ENCODE measurements at places on chromosomes 13 and 19.

DNA sequence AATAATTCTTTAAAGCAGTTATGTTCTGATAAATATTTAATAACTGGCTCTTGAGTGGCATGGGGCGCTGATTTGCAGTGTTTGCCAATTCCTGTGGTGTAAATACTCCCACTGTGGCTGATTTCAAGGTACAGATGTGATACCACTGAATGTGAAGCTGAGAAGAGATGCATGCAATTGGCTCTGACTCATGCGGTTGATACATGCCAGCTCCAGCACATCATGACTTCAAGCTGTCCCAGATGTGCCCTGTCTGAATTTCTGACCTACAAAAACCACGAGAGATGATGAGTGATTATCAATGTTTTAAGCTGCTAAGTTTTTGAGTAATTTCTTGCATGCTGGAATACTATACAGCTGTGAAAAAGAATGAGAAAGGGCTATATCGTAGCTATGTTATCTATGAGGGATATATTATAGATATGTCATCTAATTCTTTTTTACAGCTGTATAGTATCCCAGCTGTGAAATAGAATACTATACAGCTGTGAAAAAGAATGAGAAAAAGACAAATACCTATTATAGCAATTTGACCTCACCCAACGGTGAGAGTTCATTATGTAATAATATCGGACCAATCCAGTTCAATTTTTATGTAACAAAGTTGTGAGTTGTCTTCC lies 7.6 kb upstream of the ACSBG2 start:
- DNase-seq = no peak

DNA sequence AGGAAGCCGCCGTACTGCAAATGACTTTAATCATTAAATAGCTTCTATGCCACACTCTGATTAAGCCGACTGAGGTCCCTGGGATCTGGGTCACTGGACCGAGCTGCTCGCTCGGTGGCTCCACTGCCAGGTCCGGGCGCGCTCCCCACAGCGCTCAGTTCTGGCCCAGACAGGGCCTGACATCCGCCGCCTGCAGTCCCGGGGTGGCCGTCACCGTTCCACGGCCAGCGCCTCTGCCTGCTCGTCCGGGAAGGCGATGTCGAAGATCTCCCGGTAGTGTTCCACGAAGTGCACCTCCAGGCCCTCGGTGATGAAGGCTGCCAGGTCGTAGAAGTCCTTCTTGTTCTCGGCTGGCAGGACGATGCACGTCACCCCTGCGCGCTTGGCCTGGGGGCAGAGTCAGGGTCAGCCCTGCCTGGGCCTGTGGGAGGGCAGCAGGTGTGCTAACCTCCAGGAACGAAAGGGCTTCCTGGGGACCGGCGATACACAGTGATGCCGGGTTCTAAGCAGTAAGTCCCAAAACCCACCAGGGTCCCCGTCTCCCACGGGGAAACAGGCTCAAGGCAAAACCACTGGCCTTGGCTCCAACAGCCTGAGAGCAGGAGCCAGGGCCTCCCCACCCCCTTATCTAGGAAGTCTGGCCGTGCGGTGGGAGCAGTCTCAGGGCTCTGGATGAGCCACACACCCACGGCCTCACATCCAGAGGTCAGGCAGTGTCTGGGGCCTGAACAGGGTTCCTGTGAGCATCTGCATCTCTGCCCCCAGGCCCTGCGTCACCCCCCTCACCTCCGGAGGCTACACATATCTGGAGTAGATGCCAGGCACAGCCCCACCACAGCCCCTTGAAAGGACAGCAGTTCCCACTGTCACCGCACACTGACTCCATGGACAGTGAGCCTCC lies 2.0 kb downstream of the RPL36 start:
- DNase-seq = no peak

- no peak for DNase-seq
Observed at GRCh38 chr13:98533912-98534311, 43.0 kb downstream of the STK24 start.

DNA sequence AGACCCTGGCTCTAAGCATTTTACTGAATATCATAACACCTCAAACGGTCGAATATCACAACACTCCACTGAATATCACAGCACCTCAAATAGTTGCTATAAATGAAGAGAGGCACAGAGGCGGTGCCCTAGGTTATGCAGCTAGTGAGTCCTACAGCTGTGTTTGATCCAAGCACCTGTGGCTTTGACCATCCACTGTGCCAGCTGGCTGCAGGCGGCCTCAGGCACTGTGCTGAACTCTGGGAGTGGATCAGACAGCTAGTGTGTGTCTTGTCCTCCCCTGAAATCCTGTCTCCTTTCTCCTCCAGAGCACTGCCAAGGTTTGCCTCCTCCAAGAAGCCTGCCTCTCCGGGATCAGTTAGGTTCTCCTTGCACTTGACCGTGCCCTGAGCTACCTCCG lies 7.3 kb downstream of the NOSIP start:
- DNase-seq = no peak

DNA sequence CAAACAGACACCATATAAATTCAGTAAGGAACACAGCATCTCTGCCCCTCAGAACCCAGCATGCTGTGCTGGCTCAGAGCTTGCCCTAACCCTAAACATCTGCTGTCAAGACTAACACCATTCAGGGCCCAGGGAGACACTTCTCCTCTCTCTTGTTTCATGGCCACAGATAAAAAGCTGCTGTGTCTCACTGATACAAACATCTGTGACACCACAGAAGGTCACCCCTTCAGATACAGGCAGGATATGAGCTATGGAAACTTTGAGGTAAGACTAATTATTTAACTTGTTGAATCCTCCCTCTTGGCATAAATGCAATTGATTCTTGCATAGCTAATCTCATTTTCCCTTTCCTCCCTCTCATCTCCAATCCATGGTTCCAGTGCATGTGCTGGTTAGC lies 61.6 kb upstream of the GPR12 start:
- DNase-seq = no peak

DNA sequence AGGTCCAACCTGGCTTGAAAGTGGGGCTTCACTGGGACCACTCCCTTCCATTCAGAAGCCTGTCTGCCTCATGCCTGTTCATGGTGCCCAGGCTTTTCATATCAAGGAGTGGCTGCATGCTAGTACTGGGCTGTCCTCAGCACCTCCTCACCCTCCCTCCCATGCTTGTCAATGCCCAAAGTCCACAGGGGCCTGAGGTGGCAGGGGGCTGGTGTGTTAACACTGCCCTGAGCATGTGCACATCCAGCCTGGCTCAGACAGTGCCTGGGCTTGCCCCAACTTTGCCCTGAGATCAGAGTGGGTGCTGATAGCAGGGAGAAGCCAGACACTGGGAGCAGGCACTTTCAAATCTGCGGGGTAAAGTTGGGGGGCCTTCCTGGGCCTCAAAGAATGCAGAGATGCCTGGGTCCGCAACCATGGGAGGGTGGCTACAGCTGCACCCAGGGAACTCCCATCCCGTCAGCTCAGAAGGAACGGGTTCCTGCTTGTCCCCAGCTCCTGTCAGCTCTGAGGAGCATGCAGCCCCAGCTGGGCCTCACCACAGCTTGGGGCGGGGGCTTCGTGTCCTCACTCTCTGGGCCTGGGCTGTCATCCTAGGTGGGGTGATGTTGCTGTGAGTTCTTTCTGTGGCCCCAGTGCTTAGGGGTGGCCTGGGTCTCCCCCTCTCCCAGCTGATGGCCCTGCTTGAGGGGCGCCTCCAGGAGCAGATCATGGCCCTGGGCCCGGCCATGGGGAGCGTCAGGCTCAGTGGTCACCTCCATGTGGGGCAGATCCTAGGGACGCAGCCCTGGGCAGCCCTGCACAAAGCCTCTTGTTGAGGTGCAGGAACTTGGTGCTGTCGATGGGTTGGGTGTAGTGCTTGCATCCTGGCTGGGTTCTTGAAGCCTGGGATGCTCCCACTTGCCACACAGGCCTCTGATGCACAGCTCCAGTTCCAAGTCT lies 830.6 kb upstream of the SLITRK5 start:
- DNase-seq = no peak

DNA sequence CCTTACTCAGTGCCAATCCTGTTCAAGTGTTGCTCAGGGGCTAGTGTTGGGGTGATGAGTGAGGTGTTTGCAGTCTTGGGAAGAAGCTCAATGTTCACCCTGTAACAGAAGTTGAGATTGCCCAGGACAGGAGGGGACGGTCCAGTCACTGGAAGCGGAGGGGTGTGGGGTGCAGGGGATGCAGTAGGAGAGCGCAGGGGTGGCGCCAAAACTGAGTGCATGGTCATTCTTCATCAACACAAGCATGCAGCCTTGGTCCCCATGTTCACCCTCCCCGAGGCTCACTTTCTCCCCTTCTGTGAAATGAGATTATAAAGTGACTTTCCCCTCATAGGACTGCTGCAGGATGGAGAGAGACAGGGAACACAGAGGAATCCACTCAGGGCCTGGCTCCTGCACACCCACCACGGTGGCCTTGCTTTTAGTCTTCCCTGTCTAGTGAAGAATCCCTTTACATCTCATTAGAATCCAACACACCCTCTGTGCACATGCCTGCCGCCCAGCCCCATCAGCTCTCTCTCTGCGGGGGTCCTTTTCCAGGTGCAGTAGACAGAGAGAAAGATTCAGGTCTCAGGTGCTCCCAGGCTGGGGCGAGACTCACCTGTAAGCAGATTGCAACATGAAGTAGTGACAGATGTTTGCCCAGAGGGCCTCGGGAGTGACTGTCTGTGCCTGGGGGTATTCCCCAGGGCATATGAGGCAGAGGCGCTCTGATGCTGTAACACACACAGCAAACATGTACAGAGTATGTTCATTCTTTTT lies 93.2 kb downstream of the TSHZ3 start:
- no peak for DNase-seq

GRCh38 chr13:25906191-25906661 lies 145.6 kb downstream of the SHISA2 start:
- DNase-seq = no peak

GRCh38 chr13:25037057-25037813 lies 58.7 kb upstream of the PABPC3 start:
- peak; percentile 9 for DNase-seq

- no peak for DNase-seq
Observed at GRCh38 chr13:92573467-92574057, 653.0 kb upstream of the GPC6 start.

- no peak for DNase-seq
Observed at GRCh38 chr13:62299988-62300387, 884.3 kb upstream of the PCDH20 start.

DNA sequence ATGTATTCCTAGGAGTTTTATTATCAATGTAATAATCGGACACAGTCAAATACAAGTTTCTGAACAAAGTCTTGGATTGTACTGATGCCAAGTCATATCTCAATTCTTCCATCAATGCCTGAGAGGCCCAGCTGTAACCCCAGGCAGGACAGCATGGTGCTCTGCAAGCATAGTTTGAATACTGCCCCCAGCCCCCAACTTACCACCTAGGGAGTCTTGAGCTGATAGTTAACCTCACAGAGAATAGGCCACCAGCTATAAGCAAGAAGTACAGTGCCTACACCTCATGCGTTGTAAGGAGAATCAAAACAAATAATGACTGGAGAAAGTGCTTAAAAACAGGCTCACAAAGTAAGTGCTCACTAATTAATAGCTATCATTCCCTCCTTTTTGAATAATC lies 2.7 kb downstream of the PROSER1 start:
- DNase-seq = no peak

- DNase-seq = no peak
Observed at GRCh38 chr13:98853771-98854221, 101.3 kb upstream of the SLC15A1 start.

GRCh38 chr19:17454576-17455071 lies 6.1 kb downstream of the NXNL1 start:
- DNase-seq = no peak

DNA sequence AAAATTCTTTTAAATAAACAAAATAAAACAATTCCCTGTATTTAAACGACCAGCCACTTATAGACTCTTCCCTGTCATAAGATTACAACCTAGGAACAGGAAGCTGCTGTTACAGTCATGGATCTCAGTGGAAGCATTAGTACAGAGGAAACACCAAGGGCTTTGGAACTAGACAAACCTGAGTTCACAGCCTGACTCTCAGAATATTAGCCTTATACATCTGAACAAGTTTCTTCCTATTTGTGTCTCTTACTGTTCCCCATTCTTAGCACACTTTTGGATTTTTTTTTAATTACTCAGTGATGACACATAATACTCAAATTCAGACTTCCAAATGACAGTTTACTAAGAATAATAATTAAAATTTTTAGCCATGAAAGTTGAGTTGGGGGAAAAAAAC lies 46.1 kb downstream of the ZDHHC20 start:
- no peak for DNase-seq

DNA sequence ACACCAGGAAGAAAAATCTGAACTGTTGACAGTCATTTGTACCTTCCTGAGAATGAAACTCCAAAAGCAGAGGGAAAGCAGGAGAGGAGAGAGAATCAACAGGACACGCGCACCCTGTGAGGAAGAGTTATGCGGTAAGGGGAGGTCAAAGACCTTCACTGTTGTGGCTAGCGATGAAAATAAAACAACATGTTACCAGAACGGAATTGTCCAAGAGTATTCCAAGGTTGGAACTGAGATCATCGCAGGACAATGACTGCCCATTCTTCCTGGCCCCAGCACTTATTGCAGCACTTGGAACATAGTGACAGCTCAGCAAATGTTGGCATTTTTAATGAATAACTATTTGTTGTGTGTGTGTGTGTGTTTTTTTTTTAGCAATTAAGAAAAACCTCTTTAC lies 176.0 kb upstream of the TSC22D1 start:
- no peak for DNase-seq

DNA sequence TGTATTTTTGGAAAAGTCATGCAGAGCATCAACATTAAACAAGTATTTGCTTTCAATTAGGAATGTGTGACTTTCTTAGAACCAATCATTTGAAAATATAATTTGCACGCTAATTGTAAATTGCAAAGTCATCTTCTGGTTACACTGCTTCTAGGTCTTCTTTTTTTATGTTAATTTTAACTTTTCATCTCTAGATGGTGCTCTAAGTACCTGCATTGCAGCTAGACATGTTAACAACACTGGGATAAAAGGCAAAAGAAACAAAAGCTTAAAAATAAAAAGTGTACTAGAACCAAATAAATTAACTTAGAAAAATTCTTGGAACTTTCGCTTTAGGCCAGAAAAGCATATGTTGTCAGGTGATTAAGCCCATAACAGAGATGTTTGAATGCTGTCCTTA lies 2758.2 kb downstream of the PCDH9 start:
- DNase-seq = no peak

- DNase-seq = peak; percentile 28
Observed at GRCh38 chr19:45798995-45799517, 6.4 kb upstream of the DMWD start.

Data from GOT3 (cell line).